ENCODE measurements at places on chromosomes 3 and 15. TPM values are rescaled to one million over a fixed set of nuclear protein-coding genes. Genes with fewer than 3 reads are reported as not detected.

RAB5A gene
- total RNA-seq: 62.3 TPM

STAC gene
- total RNA-seq: 1.5 TPM

ADAMTSL3 gene
- 4.2 TPM for total RNA-seq

COMMD4 gene
- total RNA-seq: 20.1 TPM

CXCR6 gene
- not detected for total RNA-seq

GPR171 gene
- total RNA-seq: not detected

DNA sequence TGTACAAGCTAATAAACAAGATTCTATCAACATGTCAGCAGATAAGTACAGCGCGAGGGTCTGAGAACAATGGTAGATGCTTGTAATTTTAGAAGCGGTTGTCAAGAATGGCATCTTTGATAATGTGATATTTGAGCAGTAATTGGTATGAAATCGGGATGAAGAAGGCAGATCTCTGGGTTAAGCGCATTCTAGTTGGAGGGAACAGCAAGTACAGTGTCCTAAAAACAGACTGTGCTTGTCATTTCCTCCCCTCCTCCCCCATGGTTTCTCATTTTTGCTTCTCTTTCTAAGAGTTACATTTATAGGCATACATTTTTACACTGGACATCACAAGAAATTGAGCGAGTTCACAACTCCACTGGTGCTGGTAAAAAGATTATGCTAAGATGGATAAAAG is 23.3 kb downstream of the TGFBR2 start:
- DNase-seq: no peak

DNA sequence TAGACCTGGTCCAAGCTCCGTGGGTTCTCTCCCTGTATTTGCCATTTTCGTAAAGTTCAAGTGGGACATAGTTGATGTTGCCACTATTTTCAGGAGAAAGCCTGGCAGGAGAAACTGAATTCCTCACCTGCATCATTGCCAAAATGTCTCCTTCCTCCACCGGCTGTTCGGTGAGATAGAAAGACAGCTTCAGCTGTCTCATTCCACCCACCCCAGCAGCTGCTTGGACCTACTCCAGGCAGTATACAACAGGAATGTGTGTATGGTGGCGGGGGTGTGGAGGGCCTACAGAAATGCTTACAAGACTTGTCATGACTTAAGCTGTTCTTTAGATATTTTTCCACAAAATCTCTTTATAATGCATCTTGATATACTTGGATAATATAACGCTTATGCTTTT is 132.7 kb upstream of the RAP2B start:
- DNase-seq: no peak

DNA sequence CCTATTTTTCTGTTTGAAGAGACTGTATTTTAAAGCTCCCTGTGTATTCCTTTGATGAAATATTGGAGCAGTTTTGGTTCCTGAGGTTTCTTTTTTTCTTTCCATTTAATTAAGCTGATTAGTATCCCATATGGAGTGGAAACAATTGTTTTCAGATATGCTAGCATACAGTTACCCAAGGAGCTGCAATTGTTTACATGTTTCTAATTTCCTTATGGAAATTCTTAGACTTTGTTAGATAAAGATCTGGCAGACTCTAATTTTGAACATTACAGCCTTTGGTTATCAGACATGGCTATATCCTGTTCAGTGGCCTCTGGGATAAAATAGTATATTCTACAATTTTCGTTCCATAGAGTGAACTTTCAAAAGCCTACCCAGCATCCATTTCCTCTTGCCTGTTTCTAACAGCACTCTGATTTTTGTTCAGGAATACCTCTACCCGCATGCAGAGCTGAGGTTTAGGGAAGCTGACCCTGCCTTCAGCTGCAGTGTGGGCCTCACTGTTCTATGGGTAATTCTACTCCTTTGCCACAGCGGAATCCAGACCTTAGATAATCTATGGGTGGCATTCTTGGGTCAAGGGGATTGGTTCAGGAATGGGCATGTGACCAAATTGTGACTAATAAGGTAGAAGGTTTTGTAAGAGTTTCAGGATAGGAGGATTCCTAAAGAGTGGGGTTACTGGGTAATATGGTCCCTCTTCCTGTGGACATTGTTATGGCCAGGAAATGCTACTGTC is 161.1 kb upstream of the ANKRD28 start:
- DNase-seq: no peak

- no peak for DNase-seq
Observed at GRCh38 chr3:142028243-142028777, 121.0 kb downstream of the TFDP2 start.

GRCh38 chr3:153370680-153371079 is 208.7 kb downstream of the RAP2B start:
- no peak for DNase-seq

DNA sequence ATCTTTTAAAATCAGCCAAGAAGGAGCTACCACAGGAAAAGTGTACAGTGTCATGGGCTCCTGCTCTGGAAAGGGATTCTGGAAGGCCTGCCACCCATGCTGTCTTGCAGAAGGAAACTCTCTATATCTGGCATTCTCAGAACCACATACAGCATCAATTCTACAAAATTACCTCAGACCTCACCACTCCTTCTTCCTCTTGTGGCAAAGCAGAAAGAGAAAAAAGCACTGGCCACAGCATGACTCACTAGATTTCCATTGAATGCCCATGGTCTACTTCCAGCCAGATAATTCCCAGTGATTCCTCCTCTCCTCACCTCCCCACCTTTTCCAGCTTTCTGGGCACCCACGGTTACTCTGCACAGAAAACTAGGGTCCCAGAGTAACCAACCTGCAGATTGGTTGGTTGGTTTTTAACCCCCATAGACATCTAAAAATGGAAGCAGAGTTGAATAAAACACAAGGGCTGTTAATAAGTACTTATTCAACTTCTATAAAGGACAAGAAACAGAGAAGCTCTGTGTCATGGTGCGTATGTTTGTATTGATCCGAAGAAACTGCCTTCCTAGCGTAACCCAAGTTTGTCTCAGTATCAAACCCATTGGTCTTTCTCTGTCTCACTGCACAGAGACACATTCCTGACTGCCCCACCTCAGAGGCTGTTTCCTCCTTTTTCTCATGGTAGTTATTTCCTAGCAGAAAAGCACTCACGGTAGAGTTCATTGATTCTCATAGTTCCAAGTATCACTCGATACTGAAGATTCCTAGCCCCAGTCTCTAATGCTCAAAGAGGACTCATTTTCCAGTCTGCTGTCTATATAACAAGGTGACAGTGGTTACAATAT is 67.7 kb downstream of the LDHAL6B start:
- no peak for DNase-seq

DNA sequence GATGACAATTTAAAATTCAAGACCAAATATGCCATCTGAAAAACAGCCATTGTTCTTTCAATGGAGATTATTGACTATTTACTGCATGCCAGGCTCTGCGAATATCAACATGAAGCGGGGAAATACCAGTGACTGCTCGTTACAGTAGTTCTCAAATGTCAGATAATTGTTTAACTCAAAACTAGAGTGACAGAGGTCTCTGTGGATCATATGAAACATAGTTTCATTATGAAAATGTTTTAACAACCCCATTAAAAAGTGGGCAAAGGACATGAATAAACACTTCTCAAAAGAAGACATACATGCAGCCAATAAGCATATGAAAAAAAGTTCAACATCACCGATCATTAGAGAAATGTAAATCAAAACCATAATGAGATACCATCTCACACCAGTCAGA is 50.0 kb upstream of the GPR149 start:
- DNase-seq: no peak

DNA sequence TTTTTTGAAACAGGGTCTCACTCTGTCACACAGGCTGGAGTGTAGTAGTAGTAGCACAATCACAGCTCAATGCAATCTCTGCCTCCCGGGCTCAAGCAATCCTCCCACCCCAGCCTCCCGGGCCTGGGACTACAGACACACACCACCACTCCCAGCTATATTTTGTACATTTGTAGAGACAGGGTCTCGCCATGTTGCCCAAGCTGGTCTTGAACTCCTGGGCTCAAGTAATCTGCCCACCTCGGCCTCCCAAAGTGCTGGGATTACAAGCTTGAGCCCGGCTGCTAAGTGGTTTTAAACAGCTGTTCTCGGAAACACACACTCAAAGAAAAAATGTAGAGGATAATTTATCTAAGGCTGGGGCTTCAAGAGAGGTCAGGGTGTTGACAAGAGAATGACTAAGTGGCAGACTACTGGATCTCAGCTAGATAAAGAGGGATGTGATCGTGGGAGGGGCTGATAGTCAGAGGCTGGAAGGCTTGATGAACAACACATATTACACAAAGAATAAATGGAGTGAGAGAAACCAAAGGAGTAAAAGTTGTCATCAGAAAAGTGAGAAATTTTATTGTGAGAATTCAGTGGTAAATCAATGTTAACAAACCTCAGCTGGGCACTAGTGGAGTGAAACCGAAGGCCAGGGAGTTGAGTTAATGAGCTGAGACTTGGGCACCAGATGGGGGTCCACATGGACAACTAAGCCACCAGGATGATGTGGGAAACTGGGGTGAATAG is 6.7 kb downstream of the CCR5AS start:
- DNase-seq: no peak

DNA sequence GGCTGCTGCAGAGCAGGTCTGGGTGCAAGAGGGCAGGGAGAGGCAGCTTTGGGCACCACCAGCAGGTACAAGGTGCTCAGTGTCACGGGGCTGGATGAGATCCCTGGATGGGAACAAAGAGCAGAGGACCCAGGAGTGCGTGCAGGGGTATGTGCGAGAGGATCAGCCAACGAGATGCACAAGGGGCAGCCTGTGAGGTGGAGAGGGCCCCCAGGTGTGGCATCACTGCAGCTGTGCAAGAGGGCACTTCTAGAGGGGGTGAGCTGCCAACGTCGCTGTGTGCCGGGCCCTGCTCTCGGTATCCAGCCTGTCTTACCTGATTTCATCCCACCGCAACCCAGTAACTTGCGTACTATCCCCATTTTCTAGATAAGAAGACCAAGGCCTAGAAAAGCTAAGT is 67.3 kb upstream of the SNRPA1 start:
- no peak for DNase-seq

DNA sequence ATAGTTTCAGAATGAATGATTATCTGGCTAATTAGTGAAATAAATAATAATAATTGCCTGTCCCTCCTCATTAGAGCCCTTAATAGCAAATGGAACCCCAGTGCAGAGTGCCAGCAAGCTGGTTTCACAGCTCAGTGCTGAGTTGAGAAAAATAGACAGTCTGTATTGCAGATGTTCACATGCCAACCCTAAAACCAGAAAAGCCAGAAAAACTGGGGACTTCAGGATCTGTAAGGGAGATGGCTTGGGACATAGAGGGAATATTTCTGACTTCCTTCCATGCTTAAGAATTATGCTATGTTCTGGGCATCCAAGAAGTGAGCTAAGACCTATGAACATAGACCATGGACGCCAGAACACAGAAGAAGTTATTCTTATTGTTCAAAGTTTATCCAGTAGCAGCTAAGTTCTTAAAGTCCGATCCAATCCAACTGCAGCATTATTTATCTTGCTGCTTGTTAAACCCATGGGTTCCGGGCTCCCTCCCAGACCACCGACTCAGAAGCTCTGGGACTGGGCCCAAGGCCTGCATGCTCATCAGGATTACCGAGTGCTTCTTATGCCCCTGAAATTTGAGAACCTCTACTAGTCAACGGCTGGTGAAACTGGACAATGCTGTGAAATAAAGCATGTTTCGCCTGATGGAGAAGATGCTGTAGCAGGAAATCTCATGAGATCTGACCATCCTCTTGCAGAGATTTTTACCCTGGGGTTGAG is 158.3 kb downstream of the FOXB1 start:
- no peak for DNase-seq

- DNase-seq: no peak
Observed at GRCh38 chr3:122251428-122251827, 68.0 kb downstream of the CASR start.

DNA sequence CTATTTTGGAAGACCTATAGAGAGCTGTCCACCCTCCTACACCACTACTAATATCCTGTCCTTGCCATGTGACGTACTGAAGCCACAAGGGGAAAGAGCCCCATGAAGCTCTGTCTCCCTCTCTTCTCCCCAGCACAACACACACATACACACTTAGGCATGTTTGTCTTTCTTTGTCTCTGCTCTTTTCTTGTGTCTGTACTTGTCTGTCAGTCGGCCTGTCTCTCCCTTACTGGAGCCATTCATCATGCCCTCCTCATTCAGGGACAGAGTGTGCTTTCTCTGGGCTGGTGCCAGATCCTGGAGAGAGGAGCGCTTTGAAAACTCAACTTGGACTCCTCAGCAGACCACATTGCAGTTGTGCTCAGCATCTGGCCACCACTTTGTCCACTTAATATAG is 47.6 kb downstream of the PSMD6 start:
- peak; percentile 66 for DNase-seq
